ENCODE measurements at places on chromosomes 6 and 20. TPM values are rescaled to one million over a fixed set of nuclear protein-coding genes. Genes with fewer than 3 reads are reported as not detected.

PLTP gene
- 7.7 TPM for total RNA-seq

RBM39 gene
- 175 TPM for total RNA-seq

LY6G6F gene
- not detected for total RNA-seq

ZC2HC1B gene
- total RNA-seq = not detected

ADGRB3 gene
- not detected for total RNA-seq

KIAA0408 gene
- total RNA-seq = 2.1 TPM

SLC52A3 gene
- total RNA-seq = not detected

HLA-DRB5 gene
- not detected for total RNA-seq

CCR6 gene
- total RNA-seq = not detected

TFAP2B gene
- total RNA-seq = not detected

LMBRD1 gene
- total RNA-seq = 20.9 TPM

BPI gene
- total RNA-seq = not detected

- DNase-seq = no peak
These were observed 14.8 kb downstream of the ABT1 start for GRCh38 chr6:26611599-26611998.

- peak; percentile 58 for DNase-seq
These were observed 109.4 kb upstream of the EMILIN3 start for GRCh38 chr20:41476013-41476441.

DNA sequence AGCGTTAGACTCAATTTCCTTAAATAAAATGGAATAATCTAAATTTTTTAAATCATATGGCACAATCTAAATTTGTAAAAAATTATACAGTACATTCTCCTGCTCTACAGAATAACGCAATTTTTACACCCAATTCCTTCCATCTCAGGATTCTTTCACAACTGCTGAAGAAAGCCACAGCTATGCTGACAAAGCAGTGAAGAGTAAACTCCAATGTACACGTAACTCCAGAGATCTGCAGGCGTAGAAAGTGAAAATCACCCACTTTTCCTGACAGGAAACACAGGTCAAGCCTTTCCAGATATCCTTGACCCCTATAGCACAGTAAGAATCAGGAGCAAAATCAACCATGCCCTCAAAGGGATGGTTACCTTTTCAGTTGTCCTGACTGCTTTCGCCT, 27.4 kb downstream of the EPHA7 start:
- no peak for DNase-seq

DNA sequence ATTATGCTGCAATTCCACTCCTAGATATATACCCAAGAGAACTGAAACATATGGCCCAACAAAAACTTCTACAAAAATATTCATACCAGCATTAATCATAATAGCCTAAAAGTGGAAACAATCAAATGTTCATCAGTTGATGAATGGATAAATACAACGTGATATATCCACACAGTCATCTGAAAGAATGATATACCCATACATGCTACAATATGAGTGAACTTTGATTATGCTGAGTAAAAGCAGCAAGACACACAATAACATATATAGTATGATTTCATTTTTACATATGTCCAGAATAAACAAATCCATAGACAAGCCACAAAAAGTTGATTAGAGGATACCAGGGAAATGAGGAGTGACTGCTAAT, 30.7 kb downstream of the CDK19 start:
- no peak for DNase-seq

DNA sequence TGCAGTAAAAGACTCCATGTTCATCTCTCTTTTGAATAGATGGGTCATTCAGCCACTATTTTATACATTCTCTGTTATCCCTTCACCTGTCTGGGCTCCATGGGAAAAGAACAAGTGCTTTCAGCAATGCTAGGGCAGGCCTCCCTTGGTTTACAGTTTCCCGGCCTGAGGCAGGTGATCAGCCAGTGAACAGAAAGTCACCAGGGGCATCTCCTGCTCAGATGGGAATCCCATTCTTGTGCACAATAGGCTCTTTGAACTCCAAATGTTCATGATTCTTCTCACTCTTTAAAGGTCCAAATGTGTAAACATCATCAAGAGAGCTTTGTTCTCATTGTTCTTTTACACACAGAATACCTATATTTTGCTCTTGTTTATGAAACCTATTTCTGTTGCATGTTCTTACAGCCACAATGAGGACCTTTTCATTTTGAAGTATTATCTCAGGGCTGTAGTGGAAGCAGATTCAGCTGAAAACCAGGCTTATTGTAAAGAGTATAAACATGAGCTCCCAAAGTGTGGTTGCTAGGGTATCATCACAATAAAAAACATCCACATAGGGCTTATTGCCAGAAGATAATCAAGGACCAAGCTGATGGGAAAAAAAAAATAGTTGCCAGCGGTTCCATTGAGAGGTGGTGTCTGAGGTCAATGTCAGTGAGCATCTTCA, 267.1 kb upstream of the SGK1 start:
- no peak for DNase-seq

DNA sequence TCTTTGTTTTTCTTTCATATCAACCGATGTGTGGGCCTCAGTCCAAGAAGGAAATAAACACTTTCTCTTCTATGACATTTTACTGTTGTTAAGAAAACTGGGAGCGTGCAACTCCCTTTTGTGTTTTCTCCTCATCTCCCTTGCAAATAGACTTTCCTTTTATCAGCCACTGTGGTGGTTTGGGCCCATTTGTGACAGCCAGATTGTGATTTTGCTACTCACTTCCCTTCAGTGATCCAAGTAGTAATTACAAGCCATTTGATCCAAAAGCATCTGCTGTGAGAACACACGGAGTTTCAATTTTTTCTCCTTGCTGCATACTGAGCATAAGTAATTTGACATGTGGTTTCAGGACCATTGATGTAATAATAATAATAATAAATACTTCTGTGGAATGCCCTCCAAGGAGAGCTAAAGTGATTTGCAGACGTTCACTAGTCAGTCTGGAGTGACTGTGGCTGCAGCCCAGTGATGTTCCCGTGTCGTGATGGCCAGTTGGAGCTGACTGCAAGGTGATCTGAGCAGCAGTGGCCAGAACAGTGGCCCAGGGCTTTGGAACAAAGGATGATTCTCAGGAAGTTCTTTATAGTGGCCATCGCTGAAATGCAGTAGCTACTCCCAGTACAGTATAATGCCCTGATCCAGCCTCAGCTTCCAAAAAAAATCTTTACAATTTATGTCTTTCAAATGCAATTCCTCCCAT, 91.9 kb upstream of the CLDN20 start:
- DNase-seq = peak; percentile 40

DNA sequence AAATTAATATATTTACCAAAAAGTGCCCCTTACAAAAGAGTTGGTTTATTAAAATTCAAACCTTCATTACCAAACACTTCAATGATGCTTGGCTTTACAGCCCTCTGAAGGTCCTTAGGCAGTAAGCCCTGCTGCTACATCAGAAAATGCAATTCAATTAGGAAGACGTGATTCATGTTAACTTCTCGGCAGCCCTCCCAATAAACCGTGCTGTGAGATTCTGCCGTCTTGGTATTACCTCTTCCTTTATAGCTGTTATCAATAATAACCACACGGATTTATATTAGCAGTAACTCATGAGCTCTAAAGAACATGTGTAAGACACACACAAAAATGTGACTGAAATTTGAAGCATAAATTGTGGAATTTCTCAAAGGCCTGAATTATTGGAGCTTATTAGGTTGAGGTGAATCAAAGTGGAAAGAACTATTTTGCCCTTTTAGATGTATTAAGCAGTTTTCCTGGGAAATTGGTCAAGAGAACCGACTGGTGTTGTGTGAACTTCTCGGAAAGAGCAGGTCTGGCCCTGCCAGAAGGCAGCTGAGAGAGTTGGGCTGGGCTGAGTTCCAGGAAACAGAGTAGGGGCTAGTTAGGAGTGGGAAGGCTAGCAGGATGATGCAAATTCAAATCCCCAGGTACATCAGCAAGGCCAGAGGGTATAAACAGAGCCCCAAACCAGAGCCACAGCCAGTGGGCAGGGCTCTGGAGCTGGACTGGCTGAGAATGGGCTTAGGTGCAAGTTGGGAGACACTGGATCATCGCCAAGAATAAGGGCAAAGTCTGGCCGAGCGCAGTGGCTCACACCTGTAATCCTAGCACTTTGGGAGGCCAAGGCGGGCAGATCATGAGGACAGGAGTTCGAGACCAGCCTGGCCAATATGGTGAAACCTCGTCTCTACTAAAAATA, 33.1 kb downstream of the FGD2 start:
- DNase-seq = no peak

- DNase-seq = no peak
These were observed 36.1 kb upstream of the THBS2 start for GRCh38 chr6:169289619-169290339.

GRCh38 chr6:145714731-145715130, 20.6 kb downstream of the EPM2A start:
- no peak for DNase-seq

DNA sequence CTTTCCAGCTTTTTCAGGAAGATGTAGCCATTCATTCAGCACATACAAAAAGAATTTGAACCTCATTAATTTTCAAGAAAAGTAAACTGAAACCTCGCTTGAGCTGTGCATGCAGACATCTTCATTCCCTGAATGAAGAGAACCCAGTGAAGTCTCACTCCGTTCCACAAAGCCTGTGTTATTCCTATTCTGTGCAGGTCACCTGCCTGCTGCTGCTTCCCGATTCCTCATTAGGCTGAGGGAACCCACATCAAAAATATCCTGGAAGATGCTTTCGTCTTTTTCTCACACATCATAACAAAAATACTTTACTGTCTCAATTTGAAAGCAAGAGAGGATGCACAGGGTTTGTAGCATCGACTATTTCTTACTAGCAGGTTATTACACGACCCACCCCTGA, 40.1 kb downstream of the TRMT6 start:
- DNase-seq = no peak

DNA sequence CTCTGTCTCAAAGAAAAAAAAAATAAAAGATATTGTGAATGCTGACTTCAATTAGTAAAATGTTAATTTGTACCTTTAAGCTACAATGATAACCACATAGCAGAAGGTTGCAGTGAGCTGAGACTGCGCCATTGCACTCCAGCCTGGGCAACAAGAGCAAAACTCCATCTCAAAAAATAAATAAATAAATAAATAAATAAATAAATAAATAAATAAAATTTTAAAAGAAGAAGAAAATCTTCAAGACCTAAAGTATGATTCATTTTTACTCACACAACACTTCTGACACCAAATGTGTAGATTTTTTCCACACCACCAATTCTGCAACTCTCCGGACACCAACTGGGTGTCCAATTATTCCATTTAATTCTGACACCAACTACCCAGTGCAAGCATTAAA, 28.8 kb upstream of the MBOAT1 start:
- DNase-seq = no peak

DNA sequence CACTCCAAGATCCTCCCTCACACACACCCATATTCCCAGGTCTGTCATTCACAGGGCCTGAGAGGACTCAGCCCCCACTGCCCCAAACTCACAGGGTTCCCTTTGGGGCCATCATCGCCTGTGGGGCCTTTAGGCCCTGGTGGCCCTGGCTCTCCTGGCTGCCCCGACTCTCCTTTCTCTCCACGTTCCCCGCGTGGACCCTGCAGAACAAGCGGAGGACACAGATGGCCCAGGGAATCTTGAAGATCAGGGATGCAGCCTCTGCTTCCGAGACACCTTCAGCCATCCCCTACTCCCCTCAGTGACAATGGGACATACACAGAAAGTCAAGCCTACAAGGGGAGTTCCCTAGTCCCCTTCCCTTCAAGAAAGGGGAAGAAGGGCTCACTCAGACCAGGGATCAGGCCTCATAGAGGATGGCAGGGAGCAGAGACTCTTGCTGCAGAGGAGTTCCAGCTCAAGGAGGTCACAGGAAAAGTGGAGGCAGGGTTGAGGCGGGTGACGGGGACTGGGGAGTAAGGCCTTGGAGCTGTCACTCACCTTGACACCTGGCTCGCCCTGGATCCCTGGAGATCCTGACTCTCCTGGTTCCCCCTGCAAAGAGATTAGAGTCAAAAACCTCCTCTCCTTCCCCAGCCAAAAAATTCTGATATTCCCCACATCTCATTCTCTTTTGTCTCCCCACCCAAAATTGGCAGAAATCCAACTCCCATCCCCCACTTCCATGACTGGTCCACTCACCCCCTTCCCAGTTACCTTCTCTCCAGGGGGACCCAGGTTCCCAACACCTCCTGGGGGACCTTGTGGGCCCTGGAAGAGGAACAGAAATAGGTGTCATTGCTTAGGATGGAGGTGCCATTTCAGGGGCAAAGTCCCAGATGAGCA, 22.7 kb downstream of the COL11A2 start:
- no peak for DNase-seq

GRCh38 chr6:118086159-118086558, 179.1 kb downstream of the SLC35F1 start:
- DNase-seq = no peak

GRCh38 chr20:20837574-20838021, 125.2 kb upstream of the RALGAPA2 start:
- peak; percentile 24 for DNase-seq

- DNase-seq = no peak
These were observed 9.0 kb downstream of the VPS16 start for GRCh38 chr20:2849529-2849928.

GRCh38 chr6:73680289-73680918, 15.6 kb upstream of the CD109 start:
- DNase-seq = no peak

GRCh38 chr6:14280006-14280510, 162.5 kb downstream of the CD83 start:
- no peak for DNase-seq

DNA sequence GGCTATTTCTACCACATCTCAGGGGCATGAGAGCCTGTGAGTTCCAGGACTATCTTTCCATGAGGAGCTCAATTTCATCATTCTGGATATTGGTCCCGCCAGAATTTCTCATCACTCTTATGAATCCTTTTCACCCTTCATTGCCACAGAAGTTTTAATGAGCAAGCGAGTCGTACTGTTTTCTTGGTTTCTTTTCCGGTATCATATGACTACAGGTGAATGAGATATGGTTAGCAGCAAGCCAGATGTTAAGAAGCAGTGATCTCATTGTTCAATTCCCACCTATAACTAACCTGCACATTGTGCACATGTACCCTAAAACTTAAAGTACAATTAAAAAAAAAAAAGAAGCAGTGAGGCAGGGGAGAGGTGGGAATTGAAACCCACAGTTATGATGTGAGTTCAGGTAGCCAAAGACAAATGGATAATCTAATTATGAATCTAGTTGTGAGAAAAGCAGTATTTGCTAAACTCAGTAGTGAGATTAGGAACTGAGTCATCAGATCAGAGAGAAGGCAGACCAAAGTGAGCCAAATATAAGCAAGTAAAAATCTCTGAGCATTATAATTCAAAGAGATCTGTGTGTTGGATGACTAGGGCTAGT, 78.0 kb upstream of the ELOVL5 start:
- no peak for DNase-seq

DNA sequence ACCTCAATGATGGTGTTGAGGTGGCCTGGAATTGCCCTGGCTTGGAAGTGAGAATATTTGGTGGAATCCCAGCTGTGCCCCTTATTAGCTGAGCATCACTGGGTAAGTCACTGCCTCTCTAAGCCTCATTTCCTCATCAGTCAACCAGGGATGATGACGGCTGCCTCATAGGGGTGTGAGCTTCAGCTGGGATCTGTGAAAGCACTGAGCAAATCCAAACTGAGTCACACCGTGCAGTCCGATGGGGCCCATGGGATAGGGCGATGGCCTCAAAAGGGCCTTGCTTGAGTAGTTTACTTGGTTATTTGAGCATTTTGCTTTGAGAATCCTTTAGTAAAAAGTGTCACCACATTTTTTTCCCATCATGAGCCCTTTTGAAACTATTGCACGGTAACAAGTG, 1.1 kb downstream of the SLC22A1 start:
- no peak for DNase-seq

Data from HFFc6 (cell line).